ENCODE measurements at places on chromosomes 7 and 10.

DNA sequence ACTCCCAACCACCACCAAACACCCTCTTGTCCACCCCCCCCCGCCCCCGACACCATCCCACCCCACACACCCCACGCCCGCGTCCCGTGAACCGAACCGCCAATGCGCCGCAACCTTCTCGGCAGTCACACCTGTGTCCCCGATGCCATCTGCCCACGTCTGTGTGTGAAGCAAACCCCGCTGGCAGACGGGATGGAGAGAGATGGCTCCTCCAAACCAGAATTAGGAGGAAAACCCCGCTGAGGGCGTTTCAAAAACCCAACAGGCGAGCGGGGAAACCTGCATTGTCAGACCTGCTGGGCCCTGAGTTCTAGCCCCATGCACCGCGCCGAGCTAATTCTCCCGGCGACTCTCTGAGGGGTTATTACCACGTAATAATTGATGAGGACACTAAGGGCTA is 28.6 kb upstream of the KCNK18 start:
- no peak overlapping the region for H3K4me3 ChIP-seq
- peaks cover 21% of the 10 kb centered on the region for H3K4me1 ChIP-seq
- H3K27ac ChIP-seq, result no peak overlapping the region
- no peaks in the 10 kb centered on the region for H3K36me3 ChIP-seq

DNA sequence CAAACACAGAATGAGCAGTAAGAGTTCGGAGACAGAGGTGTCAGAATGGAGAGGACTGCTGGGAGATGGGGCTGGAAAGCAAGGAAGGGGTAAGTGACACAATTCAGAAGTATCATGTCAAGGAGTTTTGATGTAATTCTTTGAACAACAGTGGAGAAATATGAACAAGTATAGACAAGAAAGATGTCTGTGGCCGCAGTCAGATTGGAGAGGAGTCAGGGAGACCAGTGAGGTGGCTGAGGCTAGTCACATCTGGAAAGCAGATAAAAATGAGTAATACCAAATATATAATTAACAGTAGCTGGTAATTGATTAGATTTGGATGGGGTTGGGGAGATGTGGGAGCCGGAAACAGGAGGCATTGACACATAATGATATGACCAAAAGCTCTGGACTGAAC is 540.9 kb downstream of the SUGCT start:
- H3K4me1 ChIP-seq, result no peaks in the 10 kb centered on the region
- no peaks in the 10 kb centered on the region for H3K27me3 ChIP-seq
- H3K27ac ChIP-seq, result no peak overlapping the region
- no peak for DNase-seq

DNA sequence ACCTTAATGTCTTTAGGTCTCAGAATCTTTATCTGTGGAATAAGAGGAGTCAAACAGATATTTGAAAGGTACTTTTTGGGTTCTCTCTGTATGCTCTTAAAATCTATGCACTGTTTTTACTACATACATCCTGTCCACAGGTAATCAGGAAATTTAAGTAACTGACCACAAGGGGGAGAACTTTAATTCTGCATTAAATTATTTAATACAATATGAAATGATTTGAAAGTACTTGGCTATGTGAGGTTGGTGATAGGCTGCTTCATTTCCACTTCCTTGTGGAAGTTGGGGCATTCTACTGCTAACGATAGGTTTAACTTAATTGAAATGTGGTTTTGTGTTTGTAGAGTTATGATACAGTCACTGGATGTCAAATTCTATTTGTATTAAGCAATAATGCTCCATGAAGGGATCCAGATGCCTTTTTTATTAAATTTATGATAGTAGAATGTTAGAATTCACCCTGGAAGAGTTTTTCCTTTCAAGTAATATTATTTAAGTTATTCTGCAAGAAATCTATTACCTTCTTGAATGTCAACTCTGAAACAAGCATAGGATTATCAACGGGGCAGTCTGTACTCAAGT is 6.0 kb downstream of the TEX47 start:
- DNase-seq, result no peak
- no peak overlapping the region for H3K27ac ChIP-seq
- no peaks in the 10 kb centered on the region for H3K4me1 ChIP-seq
- H3K4me3 ChIP-seq, result no peak overlapping the region

DNA sequence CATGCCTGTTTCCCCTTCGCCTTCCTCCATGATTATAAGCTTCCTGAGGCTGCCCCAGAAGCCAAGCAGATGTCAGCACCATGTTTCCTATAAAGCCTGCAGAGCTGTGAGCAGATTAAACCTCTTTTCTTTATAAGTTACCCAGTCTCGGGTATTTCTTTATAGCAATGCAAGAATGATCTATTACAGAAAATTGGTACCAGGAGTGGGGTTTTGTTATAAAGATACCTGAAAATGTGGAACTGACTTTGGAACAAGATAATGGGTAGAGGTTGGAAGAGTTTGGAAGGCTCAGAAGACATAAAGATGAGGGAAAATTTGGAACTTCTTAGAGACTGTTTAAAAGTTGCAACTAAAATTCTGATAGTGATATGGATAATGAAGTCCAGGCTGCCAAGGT is 4.8 kb upstream of the RSU1 start:
- no peak overlapping the region for H3K4me3 ChIP-seq
- H3K27ac ChIP-seq, result no peak overlapping the region
- no peak for DNase-seq
- H3K36me3 ChIP-seq, result no peaks in the 10 kb centered on the region
- H3K27me3 ChIP-seq, result peaks cover 2% of the 10 kb centered on the region
- H3K4me1 ChIP-seq, result peaks cover 23% of the 10 kb centered on the region

DNA sequence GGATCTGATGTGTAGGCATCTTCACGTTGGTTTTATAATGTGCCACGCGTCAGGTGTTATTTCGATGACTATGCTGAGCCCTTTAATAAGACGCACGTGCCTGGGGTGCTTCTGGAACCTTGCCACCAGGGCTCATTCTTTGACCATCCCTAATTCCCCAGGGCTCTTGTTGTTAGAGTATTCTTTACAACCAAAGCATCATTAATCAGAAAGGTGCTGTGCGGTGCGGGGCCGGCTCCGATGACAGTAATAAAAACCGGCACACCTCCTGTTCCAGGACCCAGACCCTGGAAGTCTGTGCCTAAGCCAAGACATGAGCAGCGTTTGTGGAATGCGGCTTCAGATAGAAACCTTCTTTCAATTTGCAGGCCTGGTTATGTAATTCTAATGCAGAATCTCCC is 58.4 kb downstream of the MGMT start:
- no peaks in the 10 kb centered on the region for H3K4me1 ChIP-seq
- DNase-seq, result no peak
- H3K4me3 ChIP-seq, result no peak overlapping the region

- H3K27me3 ChIP-seq, result peaks cover 3% of the 10 kb centered on the region
- H3K36me3 ChIP-seq, result no peaks in the 10 kb centered on the region
- DNase-seq, result no peak
- H3K4me1 ChIP-seq, result no peaks in the 10 kb centered on the region
Observed at GRCh38 chr10:66919248-66919647, 6.6 kb upstream of the LRRTM3 start.

GRCh38 chr7:30193336-30193943 is 58.7 kb downstream of the MTURN start:
- no peaks in the 10 kb centered on the region for H3K27me3 ChIP-seq
- H3K4me3 ChIP-seq, result no peak overlapping the region
- H3K4me1 ChIP-seq, result no peaks in the 10 kb centered on the region
- H3K27ac ChIP-seq, result no peak overlapping the region

GRCh38 chr7:76347710-76348109 is 11.1 kb downstream of the YWHAG start:
- H3K4me3 ChIP-seq, result no peak overlapping the region
- H3K4me1 ChIP-seq, result peaks cover 5% of the 10 kb centered on the region
- DNase-seq, result no peak
- peaks cover 57% of the 10 kb centered on the region for H3K36me3 ChIP-seq

GRCh38 chr7:47621979-47622561 is 40.2 kb upstream of the TNS3 start:
- H3K4me1 ChIP-seq, result peaks cover 6% of the 10 kb centered on the region
- no peak for DNase-seq

DNA sequence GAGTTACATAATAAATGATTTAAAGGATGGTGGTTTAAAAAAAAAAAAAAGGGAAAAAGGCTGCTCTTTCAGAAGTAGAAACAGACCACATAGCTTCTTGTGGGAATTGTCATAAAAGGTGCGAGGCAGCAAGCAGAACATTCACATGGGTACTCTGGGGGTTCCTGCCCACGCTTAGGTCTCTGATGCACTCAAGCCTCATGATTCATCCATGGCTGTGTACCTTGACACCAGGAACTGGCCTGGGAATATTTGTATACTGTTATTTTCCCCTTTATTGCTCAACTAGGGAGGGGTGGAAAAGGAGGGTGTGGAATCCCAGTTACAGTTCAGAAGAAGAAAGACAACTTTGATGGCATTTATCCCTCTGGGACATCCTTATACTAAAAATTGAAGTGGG is 4.0 kb downstream of the PON2 start:
- no peak overlapping the region for H3K4me3 ChIP-seq
- H3K4me1 ChIP-seq, result peaks cover 12% of the 10 kb centered on the region
- no peaks in the 10 kb centered on the region for H3K27me3 ChIP-seq

GRCh38 chr10:62506371-62506770 is 132.2 kb downstream of the ZNF365 start:
- H3K4me3 ChIP-seq, result no peak overlapping the region
- H3K27me3 ChIP-seq, result no peaks in the 10 kb centered on the region
- H3K36me3 ChIP-seq, result no peaks in the 10 kb centered on the region
- peak; percentile 61 for DNase-seq
- peaks cover 54% of the 10 kb centered on the region for H3K4me1 ChIP-seq
- no peak overlapping the region for H3K27ac ChIP-seq

- no peak for DNase-seq
- H3K4me3 ChIP-seq, result no peak overlapping the region
- no peaks in the 10 kb centered on the region for H3K36me3 ChIP-seq
- H3K27ac ChIP-seq, result no peak overlapping the region
Observed at GRCh38 chr7:113394856-113395255, 276.5 kb upstream of the SMIM30 start.

GRCh38 chr7:28298870-28299518 is 113.3 kb upstream of the CREB5 start:
- H3K36me3 ChIP-seq, result no peaks in the 10 kb centered on the region
- no peaks in the 10 kb centered on the region for H3K27me3 ChIP-seq
- H3K27ac ChIP-seq, result no peak overlapping the region

GRCh38 chr7:150994141-150994837 is 3.5 kb downstream of the NOS3 start:
- H3K4me1 ChIP-seq, result peaks cover 21% of the 10 kb centered on the region
- H3K4me3 ChIP-seq, result no peak overlapping the region
- H3K27me3 ChIP-seq, result peaks cover 10% of the 10 kb centered on the region
- H3K27ac ChIP-seq, result no peak overlapping the region
- DNase-seq, result peak; percentile 51

GRCh38 chr7:139937715-139938114 is 108.7 kb downstream of the TBXAS1 start:
- peak overlapping the region; percentile 11 for H3K27ac ChIP-seq
- peaks cover 24% of the 10 kb centered on the region for H3K4me1 ChIP-seq
- peaks cover 48% of the 10 kb centered on the region for H3K36me3 ChIP-seq

DNA sequence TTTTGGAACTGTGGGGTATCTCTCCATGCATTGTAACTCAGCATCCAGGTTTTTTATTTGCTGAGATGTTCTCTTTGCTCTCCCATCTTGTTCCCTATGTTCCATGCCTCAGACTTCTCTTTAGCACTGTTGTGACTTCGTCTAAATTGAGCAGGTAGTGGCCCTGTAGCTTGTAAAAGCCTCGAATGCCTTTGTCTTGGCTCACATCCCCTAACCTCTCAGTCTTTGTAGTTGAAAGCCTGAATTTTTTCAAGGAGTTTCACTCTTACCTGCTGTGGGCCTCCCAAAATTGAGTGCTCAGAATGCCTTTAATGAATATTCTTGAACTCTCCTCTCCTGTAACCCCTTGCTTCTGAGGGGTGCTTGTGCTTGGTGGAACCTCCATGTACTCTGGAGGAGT is 1137.3 kb downstream of the REEP3 start:
- no peaks in the 10 kb centered on the region for H3K27me3 ChIP-seq
- no peak for DNase-seq
- no peaks in the 10 kb centered on the region for H3K4me1 ChIP-seq

GRCh38 chr7:45092100-45092930 is 3.5 kb upstream of the NACAD start:
- DNase-seq, result no peak
- H3K36me3 ChIP-seq, result no peaks in the 10 kb centered on the region
- peaks cover 6% of the 10 kb centered on the region for H3K4me1 ChIP-seq
- H3K4me3 ChIP-seq, result no peak overlapping the region
- H3K27me3 ChIP-seq, result peaks cover 35% of the 10 kb centered on the region

GRCh38 chr10:89992575-89992974 is 291.2 kb downstream of the KIF20B start:
- no peaks in the 10 kb centered on the region for H3K36me3 ChIP-seq
- no peak for DNase-seq
- no peak overlapping the region for H3K27ac ChIP-seq

- H3K27me3 ChIP-seq, result no peaks in the 10 kb centered on the region
- H3K4me1 ChIP-seq, result peaks cover 29% of the 10 kb centered on the region
- peak; percentile 80 for DNase-seq
- no peaks in the 10 kb centered on the region for H3K36me3 ChIP-seq
Observed at GRCh38 chr10:29804025-29804852, 169.5 kb upstream of the SVIL start.

GRCh38 chr7:14235056-14235455 is 245.6 kb upstream of the ETV1 start:
- no peaks in the 10 kb centered on the region for H3K27me3 ChIP-seq
- no peak overlapping the region for H3K27ac ChIP-seq
- H3K4me3 ChIP-seq, result no peak overlapping the region
- no peak for DNase-seq
- H3K4me1 ChIP-seq, result no peaks in the 10 kb centered on the region

DNA sequence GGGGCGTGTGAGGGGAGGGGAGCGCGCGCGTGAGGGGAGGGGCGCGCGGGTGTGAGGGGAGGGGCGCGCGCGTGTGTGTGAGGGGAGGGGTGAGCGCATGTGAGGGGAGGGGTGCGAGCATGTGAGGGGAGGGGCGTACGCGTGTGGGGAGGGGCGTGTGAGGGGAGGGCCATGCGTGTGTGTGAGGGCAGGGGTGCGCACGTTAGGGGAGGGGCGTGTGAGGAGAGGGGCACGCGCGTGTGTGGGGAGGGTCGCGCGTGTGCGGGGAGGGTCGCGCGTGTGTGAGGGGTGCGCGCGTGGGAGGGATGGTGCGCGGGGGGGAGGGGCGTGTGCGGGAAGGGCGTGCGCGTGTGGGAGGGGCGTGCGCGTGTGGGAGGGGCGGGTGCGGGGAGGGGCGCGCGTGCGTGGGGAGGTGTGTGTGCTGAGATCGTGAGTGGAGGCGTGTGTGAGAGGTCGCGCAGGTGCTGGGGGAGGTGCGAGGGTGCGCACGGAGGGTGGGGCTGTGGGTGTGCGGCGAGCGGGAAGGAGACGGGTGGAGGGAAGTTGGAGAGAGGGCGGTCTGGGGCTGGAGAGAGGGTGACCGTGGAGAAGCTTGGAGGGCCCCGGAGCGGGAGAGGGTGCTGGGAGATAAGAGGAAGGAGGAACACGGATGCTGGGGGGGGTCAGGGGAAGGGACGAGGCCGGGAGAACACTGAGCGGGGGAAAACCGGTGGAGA is 19.7 kb downstream of the MXI1 start:
- peaks cover 23% of the 10 kb centered on the region for H3K4me1 ChIP-seq
- no peaks in the 10 kb centered on the region for H3K27me3 ChIP-seq
- peak; percentile 65 for DNase-seq
- H3K27ac ChIP-seq, result peak overlapping the region; percentile 35
- H3K36me3 ChIP-seq, result peaks cover 21% of the 10 kb centered on the region

GRCh38 chr7:103989785-103990767 is 618 bp upstream of the RELN start:
- H3K4me3 ChIP-seq, result no peak overlapping the region
- H3K36me3 ChIP-seq, result no peaks in the 10 kb centered on the region
- H3K27me3 ChIP-seq, result peaks cover 49% of the 10 kb centered on the region

- H3K36me3 ChIP-seq, result no peaks in the 10 kb centered on the region
- no peak for DNase-seq
- H3K27me3 ChIP-seq, result peaks cover 34% of the 10 kb centered on the region
- H3K4me1 ChIP-seq, result peaks cover 55% of the 10 kb centered on the region
- no peak overlapping the region for H3K27ac ChIP-seq
Observed at GRCh38 chr10:122465401-122466040, 4.2 kb downstream of the HTRA1 start.
